ENCODE measurements at places on chromosomes 12 and 14. TPM values are rescaled to one million over a fixed set of nuclear protein-coding genes. Genes with fewer than 3 reads are reported as not detected.

Gene GSC
- total RNA-seq: 2.3 TPM

Gene ZDHHC22
- not detected for total RNA-seq

Gene TMTC1
- total RNA-seq: 25.3 TPM

Gene STYK1
- 1.1 TPM for total RNA-seq

Gene PFDN5
- 380 TPM for total RNA-seq

Gene RFLNA
- 4.9 TPM for total RNA-seq

Gene RACGAP1
- total RNA-seq: 55.4 TPM

Gene TDRD9
- total RNA-seq: not detected

Gene NTF3
- total RNA-seq: 4.8 TPM

Gene PGF
- total RNA-seq: 1.8 TPM

Gene RPL6
- 1,076 TPM for total RNA-seq

Gene RNF31
- total RNA-seq: 50.0 TPM

Gene CNTN1
- total RNA-seq: 0.51 TPM

Gene EPYC
- not detected for total RNA-seq

Gene GLIPR1L1
- not detected for total RNA-seq

Gene RTL1
- not detected for total RNA-seq

Gene SPIC
- not detected for total RNA-seq

Gene OR10A7
- total RNA-seq: not detected

Gene KRT72
- not detected for total RNA-seq

Gene RASAL1
- not detected for total RNA-seq

Gene FGF6
- total RNA-seq: not detected

Gene STON2
- not detected for total RNA-seq

Gene C1S
- total RNA-seq: 200 TPM

Gene TEX22
- total RNA-seq: 0.43 TPM

Gene RD3L
- total RNA-seq: not detected

Gene RAD51AP1
- total RNA-seq: 13.1 TPM

Gene ASIC1
- 0.13 TPM for total RNA-seq

Gene SERPINA9
- not detected for total RNA-seq

Gene CLECL1
- not detected for total RNA-seq

Gene ANG
- total RNA-seq: 3.8 TPM

All from GM23248 (cell line).